HT1080 (cell line): ENCODE measurements at places on chromosomes 4 and X.
A peak's percentile ranks its signal among the peaks of the same experiment; 100 is the strongest.

DNA sequence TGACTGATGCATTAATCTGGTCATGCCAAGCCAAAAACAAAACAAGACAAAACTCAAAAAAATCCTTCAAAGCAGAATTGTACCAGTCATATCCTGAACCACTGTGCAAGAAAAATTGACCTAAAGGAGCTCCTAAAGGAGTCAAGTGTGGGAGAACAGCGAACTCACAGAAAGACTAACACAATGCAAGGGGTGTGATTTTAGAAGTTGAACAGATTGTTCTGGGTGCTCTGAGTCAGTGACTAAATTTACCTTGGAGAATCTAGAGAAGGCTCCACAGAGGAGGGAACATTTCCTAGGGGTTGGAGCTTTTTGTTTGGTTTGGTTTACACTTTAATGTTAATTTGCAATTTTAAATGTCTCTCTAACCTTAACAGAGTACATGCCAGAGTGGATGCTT lies 48.9 kb upstream of the PHF8 start:
- no peak for DNase-seq

DNA sequence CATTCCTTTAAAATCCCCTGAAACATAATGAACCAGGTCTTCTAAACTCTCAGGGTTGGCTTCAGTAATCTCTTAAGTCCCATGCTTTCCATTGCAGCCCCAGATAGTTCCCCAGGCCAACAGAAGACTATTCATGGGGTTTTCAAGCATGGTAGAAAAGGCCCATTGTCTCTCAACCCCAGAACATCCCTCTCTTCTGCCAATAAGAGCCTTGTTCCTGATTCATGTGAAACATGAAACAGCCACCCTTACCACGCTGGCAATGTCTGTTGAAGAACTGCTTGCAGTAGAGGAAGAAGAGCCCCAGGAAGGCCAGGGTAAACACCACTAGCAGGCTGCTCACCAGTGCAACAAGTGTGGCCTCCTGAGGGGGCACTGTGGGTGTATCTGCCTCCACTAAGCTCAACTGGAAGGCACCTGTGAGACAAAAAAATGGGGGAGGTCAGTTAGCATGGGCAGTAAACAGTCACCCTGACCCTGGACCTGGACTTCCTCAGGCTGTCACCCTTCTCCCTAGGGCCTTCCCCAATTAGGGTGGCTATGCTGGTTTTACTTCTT lies 36.4 kb downstream of the EDA2R start:
- peak; percentile 4 for DNase-seq

DNA sequence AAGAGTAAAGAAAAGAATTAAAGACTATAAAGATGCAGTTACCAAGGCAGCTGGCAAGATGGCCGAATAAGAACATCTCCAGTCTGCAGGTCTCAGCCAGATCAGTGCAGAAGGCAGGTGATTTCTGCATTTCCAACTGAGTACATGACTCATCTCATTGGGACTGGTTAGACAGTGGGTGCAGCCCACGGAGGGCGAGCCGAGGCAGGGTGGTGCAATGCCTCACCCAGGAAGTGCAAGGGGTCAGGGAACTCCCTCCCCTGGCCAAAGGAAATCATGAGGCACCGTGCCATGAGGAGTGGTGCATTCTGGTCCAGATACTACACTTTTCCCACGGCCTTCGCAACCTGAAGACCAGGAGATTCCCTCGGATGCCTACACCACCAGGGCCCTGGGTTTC lies 20.5 kb downstream of the SPIN4 start:
- DNase-seq: peak; percentile 14

GRCh38 chrX:49934148-49934547 lies 11.8 kb downstream of the CLCN5 start:
- DNase-seq: no peak

- DNase-seq: peak; percentile 70
Observed at GRCh38 chr4:110480031-110480549, 4.1 kb downstream of the ENPEP start.

- DNase-seq: no peak
Observed at GRCh38 chr4:72689923-72690322, 120.9 kb upstream of the ADAMTS3 start.

- no peak for DNase-seq
Observed at GRCh38 chrX:49842621-49843020, 13.5 kb downstream of the PAGE4 start.

DNA sequence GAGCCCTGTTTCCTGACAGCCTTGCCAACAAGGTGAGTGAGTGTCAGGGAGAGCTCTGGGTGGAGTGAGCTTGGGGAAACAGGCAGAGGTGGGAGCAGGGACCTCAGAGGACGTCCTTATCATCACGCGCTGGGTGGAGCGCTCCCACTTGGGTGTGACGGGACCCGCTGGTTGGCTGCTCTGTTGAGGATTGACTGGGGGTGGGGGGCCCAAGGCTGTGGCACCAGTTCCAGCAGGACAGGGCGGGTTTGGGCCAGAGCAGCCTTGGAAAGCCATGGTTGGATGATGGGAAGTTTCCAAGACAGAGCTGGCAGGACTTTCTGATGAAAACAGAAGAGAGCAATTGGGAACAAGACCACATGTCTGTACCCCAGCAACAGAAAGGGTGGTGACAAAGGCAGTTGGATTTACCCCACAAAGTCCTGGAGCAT lies 3.0 kb upstream of the PCGF3 start:
- no peak for DNase-seq

DNA sequence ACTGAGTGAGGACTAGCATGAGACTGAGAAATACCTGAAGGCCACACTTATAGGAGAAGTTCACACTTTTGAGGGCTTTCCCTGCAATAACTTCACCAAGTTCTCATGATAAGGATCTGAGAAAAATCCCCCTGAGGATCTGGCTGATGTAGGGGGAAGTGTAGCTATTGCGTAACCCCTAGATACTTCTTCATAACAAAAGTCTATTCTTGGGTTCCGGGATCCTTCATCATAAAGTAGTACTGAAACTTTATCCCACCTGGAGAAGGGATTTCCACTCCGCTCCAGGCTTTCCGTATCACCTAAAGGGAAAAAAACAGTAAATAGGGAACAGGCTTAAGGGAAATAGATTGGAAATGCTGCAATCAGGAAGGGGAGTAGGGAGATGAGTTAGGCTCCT lies 13.3 kb downstream of the USP27X start:
- DNase-seq: no peak

DNA sequence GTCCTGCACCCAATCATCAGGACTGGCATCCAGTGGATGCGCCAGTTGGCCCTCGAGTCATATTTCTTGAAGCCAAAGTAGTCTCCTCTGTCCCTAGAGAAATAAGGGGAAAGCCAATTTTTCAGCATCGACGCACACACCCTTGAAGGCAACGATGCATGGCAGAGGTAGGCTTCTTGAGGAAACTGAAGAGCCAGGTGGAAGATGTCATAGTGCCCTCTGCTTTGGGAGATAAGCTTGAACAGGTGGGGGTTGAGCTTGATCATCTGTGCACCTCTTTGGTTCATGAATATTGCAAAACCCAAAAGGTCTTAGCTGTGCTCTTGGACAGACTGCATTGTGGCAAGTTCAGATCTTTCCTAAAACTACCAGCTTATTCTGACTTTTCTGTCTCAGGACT lies 34.6 kb upstream of the WDR1 start:
- DNase-seq: no peak

DNA sequence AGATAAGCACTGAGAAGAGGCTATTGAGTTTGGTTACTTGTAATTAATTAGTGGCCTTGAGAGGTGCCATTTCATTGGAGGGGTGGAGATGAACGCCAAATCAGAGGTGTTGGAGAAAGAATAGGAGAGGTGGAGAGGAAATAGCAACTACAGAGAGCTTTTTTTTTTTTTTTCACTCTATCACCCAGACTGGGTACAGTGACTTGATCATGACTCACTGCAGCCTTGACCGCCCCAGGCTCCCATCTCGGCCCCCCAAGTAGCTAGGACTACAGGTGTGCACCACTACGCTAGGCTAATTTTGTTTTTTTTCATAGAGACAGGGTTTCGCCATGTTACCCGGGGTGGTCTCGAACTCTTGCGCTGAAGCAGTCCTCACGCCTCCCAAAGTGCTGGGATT lies 5.2 kb downstream of the NHS start:
- peak; percentile 58 for DNase-seq

DNA sequence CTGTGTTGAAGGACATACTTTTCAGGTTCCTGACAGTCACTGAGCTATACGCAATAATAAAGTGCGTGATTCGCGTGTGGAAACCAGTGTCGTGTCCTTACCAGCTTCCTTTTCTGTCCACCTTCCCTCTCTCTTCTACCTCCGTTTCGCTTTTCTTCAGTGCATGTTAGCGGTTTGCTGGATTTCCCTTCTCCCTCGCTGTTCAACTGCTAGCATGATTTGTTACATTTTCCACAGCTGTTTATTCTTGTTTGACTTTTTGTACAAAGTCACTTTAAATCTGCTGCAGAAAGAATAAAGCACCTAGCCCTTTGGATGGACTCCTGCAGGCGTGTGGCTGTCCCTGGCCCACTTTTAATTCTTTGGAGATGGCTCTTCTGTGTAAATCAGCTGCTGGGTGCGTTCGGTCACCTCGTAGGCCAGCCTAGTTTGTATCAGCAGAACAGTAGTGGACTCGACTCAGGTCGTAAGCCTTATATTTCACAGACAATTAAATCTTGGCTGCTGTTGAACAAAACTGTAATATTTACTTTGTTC lies 8.9 kb upstream of the HAND2 start:
- DNase-seq: no peak

- DNase-seq: no peak
Observed at GRCh38 chrX:84363663-84364062, 138.6 kb downstream of the HDX start.

- DNase-seq: no peak
Observed at GRCh38 chr4:60648774-60649173, 551.4 kb upstream of the ADGRL3 start.

DNA sequence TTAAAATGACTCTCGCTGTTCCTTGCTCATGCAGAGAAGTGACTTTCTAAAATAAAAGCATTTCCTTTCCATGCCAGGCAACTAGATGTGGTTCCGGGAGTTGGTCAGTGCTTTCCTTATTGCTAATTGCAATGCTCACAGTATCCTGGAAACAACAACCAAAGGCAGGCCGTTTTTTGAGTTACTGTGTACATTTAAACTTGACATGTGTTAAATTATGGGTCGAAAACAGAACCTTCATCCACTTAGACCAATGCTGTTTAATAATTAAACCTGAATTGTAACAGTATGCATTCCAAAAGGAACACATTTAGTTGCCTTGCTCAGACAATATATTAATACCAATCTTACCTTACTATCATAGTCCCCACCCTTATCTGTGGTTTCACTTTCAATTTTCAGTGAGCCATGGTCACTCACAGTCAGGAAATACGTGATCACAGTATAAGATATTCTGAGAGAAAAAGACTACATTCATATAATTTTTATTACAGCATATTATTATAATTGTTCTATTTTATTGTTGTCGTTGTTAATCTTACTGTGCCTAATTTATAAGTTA lies 102.6 kb downstream of the HS6ST2 start:
- no peak for DNase-seq

- DNase-seq: no peak
Observed at GRCh38 chrX:111375747-111376146, 36.2 kb downstream of the DCX start.

DNA sequence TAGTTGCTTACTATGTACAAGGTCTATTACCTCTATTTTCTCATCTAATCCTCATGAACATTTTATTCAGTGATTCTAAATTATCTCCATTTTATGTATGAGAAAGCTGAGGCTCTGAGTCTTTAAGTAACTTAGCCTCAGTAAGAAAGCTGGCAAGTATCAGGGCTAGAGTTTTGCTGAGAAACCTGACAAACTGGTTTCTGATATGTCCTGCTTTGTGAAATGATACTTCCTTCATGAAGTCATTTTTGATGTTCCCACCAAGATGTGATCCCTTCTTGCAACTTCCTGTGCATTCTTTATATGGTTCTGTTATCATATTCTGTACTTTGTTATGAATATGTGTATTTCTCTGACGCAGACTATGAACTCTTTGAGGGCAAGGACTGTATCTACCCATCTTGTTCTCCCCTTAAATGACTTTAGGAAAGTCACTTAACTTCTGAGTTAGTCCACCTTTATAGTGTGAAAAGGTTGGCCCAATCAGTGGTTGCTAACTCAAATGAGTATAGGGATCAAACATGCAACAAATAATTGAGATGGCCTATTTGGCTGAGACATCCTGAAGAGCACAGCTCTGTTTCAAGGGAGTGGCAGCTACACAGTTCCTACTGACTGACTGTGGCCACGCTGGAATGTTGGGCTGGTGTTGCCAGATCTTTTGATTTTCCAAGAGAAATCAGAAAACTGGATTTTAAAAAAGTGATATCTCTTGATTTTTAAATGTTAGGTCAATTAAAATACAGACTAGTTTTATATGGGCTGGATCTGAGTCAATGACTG lies 127.9 kb upstream of the AMOT start:
- DNase-seq: no peak

GRCh38 chr4:148800336-148800885 lies 358.2 kb upstream of the NR3C2 start:
- no peak for DNase-seq

- DNase-seq: no peak
Observed at GRCh38 chrX:154325541-154325940, 29.9 kb downstream of the TKTL1 start.

DNA sequence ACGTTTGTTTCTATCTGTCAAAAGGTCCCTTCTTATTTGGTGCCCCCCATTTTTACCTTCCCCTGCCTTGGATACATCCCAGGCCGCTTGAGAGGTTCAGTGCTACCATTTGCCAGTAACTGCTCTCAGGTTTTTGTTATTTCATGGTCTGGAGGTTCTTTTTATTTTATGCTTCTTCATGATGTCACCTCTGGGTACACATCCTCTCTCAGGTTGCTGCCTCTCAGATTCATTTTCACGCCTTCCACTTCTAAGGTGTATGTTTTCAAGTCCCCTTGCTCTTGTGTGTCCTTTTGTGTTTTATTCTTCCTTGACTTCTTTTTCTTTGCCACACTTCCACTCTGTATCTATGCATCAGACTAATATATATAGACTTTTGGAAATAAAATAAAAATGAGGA lies 640.1 kb upstream of the AADAT start:
- no peak for DNase-seq

DNA sequence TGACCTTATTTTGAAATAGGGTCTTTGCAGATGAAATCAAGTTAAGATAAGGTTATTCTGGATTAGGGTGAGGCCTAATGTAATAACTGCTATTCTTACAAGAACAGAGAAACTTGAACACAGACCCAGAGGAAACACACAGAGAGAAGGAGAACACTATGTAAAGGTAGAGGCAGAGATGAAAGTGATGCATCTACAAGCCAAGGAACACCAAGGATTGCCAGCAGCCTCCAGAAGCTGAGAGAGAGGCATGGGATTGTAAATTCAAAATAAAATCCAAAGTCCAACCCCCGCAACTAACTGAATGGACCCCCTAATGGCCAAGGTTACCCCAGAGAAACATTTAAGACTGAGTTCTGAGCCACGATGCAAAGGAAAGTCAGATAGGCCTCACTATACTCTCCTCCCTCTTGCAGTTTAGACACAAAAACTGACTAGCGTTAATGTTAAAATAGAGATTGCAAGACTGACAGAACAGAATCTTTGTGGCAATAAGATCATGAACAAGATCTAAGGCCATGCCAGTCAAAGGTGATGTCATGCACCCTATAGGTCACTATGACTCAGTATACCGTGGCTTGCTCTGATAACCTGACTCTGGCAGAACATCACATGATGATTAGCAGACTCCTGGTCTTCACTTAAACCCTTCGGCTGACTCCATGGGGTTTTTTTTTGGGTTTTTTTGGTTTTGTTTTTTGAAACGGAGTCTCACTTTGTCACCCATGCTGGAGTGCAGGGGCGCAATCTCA lies 42.9 kb downstream of the DDX60L start:
- no peak for DNase-seq
